ENCODE measurements at places on chromosomes 1 and 21. TPM values are rescaled to one million over a fixed set of nuclear protein-coding genes. Genes with fewer than 3 reads are reported as not detected.

- DNase-seq, result no peak
Measured at GRCh38 chr1:58524353-58524945, 22.1 kb downstream of the OMA1 start.

The LDLRAD1 gene
- not detected for total RNA-seq

DNA sequence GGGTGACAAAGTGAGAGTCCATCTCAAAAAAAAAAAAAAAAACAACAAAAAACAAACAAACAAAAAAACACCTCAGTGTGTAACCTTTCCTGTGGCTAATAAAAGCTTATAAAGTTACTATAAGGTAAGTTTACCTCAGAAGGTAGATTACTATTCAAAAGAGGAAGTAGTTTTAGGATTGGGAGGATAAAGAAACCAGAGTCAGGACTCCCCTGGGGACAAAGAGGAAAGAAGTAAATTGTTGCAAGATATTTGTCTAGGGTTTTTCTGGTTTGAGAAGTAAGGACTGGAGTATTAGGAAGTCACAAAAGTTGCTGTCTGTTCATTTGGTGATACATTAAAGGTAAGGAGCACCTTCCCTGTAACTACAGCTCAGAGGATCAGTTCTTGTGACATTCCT, 23.8 kb upstream of the CENPF start:
- DNase-seq, result no peak

The ADORA1 gene
- total RNA-seq, result 30.6 TPM

The FABP3 gene
- total RNA-seq, result 9.0 TPM

- no peak for DNase-seq
Measured at GRCh38 chr1:92786111-92786901, 1.4 kb upstream of the EVI5 start.

DNA sequence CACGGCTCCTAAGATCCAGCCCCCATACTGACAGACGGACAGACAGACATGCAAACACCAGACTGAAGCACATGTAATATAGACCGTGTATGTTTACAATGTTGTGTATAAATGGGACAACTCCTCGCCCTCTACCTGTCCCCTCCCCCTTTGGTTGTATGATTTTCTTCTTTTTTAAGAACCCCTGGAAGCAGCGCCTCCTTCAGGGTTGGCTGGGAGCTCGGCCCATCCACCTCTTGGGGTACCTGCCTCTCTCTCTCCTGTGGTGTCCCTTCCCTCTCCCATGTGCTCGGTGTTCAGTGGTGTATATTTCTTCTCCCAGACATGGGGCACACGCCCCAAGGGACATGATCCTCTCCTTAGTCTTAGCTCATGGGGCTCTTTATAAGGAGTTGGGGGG, 23.2 kb downstream of the TMEM53 start:
- no peak for DNase-seq

The CELA3B gene
- not detected for total RNA-seq

- DNase-seq, result no peak
Measured at GRCh38 chr1:144101397-144102045, 129.7 kb upstream of the FAM72C start.

DNA sequence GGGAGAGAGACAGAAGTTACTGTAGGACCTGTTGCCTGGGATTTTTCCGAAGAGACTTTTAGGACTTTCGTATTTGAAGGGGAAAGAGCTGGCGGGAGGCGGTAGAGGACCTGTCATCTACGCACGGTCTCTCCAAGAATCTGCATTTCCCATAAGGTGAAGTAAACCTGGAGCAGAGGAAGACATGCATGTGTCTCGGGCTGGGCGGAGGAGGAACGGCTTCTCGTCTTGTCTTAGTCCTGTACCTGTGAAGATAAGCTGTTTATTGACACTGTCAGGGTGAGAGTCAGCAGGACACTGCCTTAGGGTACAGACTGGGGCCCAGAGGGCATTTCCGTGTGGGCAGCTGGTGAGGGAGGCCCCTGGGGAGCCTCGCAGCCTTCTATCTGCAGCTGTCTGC, 123.4 kb upstream of the COL6A1 start:
- no peak for DNase-seq

GRCh38 chr1:91795591-91796389, 90.2 kb downstream of the TGFBR3 start:
- peak; percentile 58 for DNase-seq

The TNFSF4 gene
- 63.8 TPM for total RNA-seq

DNA sequence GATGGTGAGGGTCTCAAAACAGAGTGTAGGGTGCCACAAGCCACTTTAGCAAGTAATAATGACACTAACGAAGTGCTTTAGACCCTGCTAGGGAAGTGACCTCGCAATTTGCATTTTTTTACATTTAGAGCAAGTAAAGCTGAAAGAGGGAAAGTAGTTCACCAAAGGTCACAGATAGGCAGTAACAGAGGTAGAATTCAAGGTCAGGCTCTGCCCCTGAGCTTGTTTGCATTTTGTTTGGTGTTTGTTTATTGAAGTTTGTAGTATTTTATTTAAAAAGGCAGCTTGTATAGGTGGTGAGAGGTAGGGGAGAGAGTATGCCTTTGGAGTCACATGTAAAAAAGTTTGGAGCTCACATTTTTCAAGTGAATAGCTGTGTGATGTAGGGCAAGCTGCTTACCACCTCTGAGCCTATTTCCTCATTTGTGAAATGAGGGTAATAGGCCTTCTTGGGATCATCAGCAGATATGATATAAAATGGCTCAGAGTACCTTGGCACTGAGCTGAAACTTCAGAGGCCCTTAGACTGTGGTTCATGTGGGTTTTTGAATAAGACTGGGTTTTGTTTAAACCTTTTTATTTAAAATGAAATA, 142.5 kb downstream of the TRABD2B start:
- no peak for DNase-seq

- DNase-seq, result no peak
Measured at GRCh38 chr21:16258844-16259611, 529.2 kb downstream of the USP25 start.

The SERPINC1 gene
- not detected for total RNA-seq

The PLA2G2C gene
- not detected for total RNA-seq

- DNase-seq, result no peak
Measured at GRCh38 chr1:234083460-234083859, 179.0 kb downstream of the SLC35F3 start.

DNA sequence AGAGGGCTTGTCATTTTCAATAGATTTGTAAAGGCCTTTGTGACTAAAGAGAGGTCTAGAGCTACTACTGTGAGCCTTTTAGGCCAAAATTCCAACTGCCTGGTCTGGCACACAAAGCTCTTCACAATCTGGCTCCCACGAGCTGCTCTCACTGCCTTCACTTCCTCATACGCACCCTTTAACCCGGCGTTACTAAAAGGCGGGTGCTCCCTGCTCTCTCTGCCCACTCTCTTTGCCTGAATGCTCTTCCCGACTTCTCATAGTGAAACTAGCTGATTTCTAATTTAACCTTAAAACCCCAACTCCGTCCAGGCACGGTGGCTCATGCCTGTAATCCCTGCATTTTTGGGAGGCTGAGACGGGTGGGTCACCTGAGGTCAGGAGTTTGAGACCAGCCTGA, 14.2 kb downstream of the BSDC1 start:
- DNase-seq, result no peak

DNA sequence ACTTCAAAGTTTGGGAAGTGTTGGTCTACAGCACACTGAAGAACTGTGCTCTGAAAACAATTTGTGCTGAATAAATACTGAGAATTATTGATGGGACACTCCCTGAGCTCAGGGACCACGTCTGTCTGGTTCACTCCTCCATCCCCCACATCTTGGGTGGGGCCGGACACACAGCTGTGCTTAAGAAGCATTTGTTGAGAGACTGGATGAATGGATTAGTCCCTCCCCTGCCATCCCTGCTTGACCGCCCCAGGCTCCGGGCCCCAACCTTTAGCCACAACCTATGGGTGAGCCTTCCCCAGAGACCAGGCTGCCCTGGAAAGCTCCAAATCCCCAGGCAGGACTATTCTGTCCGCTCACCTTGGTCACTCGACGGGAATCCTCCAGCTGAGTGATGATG, 7.5 kb downstream of the TRIM63 start:
- DNase-seq, result no peak

All from A172 (cell line).